ENCODE measurements at places on chromosomes 1 and 21.

DNA sequence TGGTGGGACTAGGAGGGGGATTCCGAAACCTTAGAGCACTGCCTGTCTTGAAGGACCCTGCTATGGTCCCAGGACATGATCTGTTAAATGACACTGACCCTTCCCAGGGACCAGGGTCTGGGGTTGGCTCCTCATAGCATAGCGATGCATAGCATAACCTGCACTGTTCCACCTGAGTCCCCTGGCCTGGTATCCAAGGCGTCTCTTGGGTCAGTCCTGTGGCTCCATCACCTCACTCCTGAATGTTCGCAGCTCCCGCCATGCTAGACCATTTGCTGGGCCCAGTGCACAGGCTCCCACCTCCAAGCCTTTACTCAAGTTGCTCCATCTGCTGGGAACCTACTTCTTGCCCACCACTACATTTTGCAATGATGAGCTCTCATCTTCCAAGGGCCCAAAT lies 39.0 kb upstream of the MAGOH start:
- no peak for DNase-seq

- no peak for DNase-seq
Observed at GRCh38 chr21:42737951-42738590, 84.7 kb downstream of the PDE9A start.

DNA sequence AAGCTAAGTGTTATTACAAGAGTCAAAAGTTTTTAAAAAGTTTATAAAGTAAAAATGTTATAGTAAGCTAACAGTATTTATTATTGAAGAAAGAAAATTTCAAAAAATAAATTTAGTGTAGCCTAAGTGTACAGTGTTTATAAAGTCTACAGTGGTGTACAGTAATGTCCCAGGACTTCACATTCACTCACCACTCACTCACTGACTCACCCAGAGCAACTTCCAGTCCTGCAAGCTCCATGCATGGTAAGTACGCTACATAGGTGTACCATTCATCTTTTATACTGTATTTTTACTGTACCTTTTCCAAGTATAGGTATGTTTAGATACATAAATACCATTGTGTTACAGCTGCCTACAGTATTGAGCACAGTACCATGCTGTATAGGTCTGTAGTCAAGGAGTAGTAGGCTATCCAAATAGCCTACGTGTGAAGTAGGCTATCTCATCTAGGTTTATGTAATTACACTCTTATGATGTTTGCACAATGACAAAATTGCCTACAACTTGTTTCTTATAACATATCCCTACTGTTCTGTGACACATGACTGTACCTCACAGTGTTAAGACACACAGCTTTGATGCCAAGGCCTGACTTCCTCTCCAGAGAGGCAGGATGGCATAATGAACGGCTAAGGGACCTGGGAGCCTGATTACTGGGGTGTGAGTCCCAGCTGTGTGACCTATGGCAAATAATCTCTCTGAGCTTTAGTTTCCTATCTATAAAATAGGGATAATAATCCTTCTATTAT lies 12.7 kb downstream of the DHCR24 start:
- DNase-seq: no peak

GRCh38 chr1:116921301-116921885 lies 11.7 kb downstream of the PTGFRN start:
- no peak for DNase-seq

GRCh38 chr1:116952738-116953275 lies 43.1 kb downstream of the PTGFRN start:
- DNase-seq: no peak

DNA sequence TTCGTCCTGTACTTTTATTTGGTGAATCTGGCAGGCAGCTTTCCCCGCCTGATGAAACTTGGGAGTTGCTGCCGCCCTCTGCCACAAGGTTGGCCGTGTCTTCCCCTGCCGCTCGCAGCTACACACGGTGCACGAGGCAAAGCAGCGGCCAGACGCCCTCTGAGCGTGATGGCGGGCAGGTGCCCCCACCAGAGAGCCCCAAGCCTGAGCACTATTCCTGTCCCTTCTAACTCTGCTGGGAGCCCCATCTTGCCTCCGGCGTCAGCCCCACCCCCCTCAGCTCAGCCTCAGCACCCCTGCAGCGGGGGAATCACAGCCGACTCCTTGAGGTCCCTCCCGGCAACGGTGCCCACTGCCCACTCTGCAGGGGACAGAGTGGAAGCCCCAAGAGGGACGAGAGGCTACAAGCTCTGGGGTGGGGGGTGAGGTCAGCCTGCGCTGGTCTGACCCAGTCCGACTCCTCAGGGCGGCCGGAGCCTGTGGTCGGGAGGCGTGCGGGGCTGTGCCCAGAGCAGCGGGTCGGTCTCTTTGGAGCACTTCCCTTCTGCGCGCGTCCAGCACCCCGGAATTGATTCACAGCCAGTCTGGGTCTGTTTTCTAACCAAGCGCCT lies 41.3 kb downstream of the RIPK4 start:
- no peak for DNase-seq

GRCh38 chr1:83583351-83584014 lies 415.4 kb downstream of the TTLL7 start:
- no peak for DNase-seq

DNA sequence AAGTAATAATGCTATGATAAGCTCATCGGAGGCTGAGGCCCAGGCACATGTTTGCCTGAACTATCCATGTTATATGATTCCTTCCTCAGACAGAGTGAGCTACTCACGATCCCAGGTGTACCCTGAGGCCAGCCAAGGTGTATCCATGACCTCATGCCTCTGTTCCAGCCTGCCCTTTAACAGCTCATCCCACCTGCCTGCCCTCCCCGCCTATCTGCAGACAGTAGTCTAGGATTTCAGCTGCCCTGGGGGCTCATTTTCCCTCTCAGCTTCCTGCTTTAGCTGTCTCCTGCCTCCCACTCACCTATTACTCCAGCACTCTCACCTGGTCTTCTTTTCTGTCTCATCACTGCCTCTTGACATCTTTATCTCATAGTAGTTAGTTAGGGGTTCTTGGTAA lies 1.9 kb upstream of the IL24 start:
- no peak for DNase-seq

Data from stimulated activated CD8-positive, alpha-beta memory T cell treated with anti-CD3 and anti-CD28 coated beads, Interleukin-7, amount 100 ng/mL, for 48 hours (primary cell).